ENCODE measurements at places on chromosomes 2 and 18. TPM values are rescaled to one million over a fixed set of nuclear protein-coding genes. Genes with fewer than 3 reads are reported as not detected.

The HOXD12 gene
- total RNA-seq, result not detected

The DNER gene
- 1.7 TPM for total RNA-seq

The ZNF804A gene
- total RNA-seq, result not detected

The INHBB gene
- total RNA-seq, result 3.1 TPM

The CABLES1 gene
- 4.2 TPM for total RNA-seq

The EFEMP1 gene
- total RNA-seq, result 25.2 TPM

The FBLN7 gene
- total RNA-seq, result 0.10 TPM

The CWC22 gene
- total RNA-seq, result 13.4 TPM

The BCL2 gene
- total RNA-seq, result 13.9 TPM

The ZNF516 gene
- total RNA-seq, result 21.3 TPM

The RNU2-63P gene
- total RNA-seq, result 2.3 TPM

The TFCP2L1 gene
- total RNA-seq, result 103 TPM

The SERPINB3 gene
- not detected for total RNA-seq

The PCARE gene
- not detected for total RNA-seq

The LOXHD1 gene
- not detected for total RNA-seq

The NR4A2 gene
- total RNA-seq, result 4.7 TPM

The MROH2A gene
- not detected for total RNA-seq

The MALL gene
- 213 TPM for total RNA-seq

The HS6ST1 gene
- total RNA-seq, result 22.9 TPM

The TMEM247 gene
- not detected for total RNA-seq

The PRKAG3 gene
- not detected for total RNA-seq

The TLX2 gene
- 0.40 TPM for total RNA-seq

The SLC8A1 gene
- total RNA-seq, result 4.1 TPM

The CPLX4 gene
- not detected for total RNA-seq

The HOXD8 gene
- total RNA-seq, result 3.1 TPM

The FOXD4L1 gene
- not detected for total RNA-seq

The TSGA10 gene
- total RNA-seq, result 6.1 TPM

The CRYBA2 gene
- 5.5 TPM for total RNA-seq

The CDK15 gene
- total RNA-seq, result 0.72 TPM

The REG3A gene
- total RNA-seq, result 0.32 TPM

The FER1L5 gene
- not detected for total RNA-seq

The CRYGC gene
- total RNA-seq, result not detected
